Fibroblast of skin of left biceps (primary cell): ENCODE measurements at places on chromosomes 13 and 19.

GRCh38 chr19:14135985-14136508 is 342 bp downstream of the ASF1B start:
- DNase-seq: no peak

- no peak for DNase-seq
Measured at GRCh38 chr13:68174893-68175292, 944.8 kb upstream of the PCDH9 start.

DNA sequence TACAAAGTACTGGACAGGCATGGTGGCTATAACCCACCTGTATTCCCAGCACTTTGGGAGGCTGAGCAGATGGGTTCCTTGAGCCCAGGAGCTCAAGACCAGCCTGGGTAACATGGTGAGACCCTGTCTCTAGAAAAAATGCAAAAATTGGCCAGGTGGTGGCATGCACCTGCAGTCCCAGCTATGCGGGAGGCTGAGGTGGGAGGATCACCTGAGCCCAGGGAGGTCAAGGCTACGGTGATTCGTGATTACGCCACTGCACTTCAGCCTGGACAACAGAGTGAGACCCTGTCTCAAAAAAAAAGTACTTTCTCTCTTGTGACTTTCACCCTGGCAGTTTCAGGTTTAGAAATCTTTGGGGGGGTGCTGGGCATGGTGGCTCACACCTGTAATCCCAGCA is 11.2 kb upstream of the RAB8A start:
- no peak for DNase-seq

DNA sequence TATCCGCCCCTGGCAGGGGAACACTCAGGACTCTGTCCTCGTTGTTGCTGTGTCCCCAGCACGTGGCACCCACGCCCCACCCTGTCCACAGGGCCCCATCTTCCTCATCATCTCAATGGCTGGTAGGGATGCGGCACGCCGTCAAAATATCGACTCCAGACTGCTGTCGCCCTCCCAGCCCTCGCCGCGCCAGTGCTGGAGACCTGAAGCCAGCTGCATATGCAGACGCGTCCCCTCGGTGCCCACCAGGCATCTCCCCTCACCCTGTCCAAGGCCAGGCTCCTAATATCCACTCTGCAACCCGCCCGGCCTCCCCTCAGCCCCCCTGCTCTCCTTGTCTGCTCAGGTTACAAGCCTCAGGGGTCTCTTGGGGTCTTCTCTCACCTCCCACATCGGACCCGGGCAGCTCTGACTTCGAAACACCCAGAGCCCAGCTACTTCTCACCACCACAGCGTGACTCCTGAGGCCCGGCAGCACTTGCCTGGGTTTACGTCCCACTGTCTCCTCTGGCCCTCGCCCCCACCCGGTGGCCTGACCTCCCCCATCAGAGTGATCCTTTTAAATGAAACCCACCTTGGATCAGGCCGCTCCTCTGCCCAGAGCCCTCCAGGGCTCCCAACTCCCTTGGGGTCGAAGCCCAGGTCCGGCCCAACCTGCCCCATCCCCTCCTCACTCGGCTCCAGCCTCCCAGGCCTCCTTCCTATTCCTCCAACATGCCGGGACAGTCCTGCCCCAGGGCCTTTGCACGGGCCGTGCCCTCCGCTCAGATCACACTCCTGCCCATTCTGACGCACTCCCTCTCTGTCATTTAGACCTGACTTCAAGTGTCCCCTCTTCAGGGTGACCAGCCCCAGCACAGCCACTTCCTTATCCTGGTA is 12.5 kb downstream of the PLIN4 start:
- DNase-seq: no peak

GRCh38 chr13:30153545-30154426 is 153.6 kb downstream of the KATNAL1 start:
- no peak for DNase-seq

GRCh38 chr19:47141695-47142094 is 11.1 kb downstream of the SAE1 start:
- no peak for DNase-seq

DNA sequence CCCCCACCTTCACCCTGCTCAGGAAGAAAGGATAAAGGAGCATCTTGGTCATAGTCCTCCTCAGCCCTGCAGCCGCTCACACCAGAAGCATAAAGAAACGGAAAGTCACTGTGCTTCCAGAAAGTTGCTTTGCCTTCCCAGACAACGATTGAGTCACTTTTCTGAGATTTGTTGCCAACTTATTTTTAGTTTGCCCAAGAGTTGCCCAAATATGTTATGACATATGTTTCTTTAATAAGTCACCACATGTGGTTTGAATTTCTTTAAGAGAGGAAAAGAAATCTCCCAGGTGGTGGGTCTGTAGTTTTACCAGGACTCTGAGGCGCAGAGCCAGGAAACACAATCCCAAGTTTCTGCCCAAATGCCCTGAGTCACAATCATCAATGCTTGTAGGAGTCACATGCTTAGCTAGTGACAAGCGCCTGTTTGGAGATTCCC is 63.4 kb upstream of the LRCH1 start:
- DNase-seq: peak; percentile 66

GRCh38 chr13:42816538-42816937 is 35.2 kb downstream of the FAM216B start:
- no peak for DNase-seq

DNA sequence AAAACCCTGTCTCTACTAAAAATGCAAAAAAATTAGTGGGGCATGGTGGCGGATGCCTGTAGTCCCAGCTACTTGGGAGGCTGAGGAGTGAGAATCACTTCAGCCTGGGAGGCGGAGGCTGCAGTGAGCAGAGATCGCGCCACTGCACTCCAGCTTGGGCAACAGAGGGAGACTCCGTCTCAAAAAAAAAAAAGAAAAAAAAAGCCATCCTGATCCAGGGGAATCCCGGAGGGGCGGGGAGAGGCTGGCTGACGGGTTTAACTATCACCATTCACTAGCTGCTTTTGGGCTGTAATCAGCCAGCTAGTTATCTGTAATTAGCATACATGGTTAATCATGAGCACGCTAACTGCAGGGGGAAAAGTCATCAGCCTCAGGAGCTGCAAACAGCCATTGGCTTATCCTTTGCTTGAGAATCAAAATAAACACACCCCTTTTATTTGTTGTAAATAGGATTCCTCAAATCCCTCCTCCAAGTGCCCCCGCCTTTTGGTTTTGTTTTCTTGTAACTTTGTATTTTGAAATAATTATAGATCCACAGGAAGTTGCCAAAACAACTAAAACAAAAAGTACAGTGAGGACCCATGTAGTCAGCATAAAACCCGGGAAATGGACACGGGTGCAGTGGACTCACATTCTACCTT is 9.6 kb downstream of the FSD1 start:
- DNase-seq: no peak

DNA sequence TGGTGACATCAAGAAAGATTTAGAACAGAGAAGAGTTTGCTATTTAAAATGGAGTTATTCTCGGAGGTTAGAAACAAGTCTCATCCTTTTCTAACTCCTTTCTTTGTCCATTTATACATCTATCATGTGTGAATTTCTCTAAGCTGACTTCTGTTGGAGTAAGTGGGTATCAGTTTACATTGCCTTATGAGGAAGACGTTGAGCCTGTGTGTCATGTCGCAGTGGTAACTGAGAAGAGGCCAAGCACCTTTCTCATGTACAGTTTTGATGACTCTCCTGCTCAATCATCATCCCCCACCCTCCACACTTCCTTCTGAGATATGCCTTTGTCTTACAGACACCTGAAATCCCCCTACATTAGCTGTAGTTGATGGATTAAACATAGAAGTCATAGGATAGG is 624.8 kb downstream of the LIG4 start:
- no peak for DNase-seq

- no peak for DNase-seq
Measured at GRCh38 chr19:29872224-29872731, 60.5 kb downstream of the CCNE1 start.

- no peak for DNase-seq
Measured at GRCh38 chr19:51686171-51686570, 7.0 kb upstream of the SPACA6 start.

- no peak for DNase-seq
Measured at GRCh38 chr13:107867701-107868661, 347.4 kb downstream of the LIG4 start.

- DNase-seq: no peak
Measured at GRCh38 chr13:41546372-41547190, 89.2 kb downstream of the RGCC start.

DNA sequence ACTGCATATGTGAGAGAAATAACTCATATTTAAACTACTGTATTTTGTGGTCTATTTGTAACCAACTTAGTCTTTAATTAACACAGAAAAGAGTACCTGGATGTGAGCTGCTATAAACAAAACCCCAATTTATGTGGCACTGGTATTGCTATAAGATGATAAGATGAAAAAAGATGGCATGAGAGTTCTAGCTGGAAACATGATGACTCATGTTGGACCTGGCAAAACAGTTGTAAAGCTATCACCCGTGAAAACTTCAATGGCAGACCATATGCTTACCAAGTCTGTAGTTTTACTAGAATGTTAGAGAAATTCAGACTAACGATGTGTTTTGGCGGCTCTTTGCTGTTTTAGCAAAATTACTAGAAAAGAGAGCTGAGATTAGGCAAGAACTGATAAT is 69.6 kb upstream of the PCDH9 start:
- DNase-seq: no peak

GRCh38 chr13:111920932-111921705 is 145.8 kb upstream of the SOX1 start:
- DNase-seq: no peak

- no peak for DNase-seq
Measured at GRCh38 chr13:78604782-78605611, 1.6 kb upstream of the POU4F1 start.

- no peak for DNase-seq
Measured at GRCh38 chr13:76226941-76227340, 590.8 kb downstream of the LMO7 start.

GRCh38 chr13:105996391-105997025 is 539.0 kb downstream of the EFNB2 start:
- DNase-seq: no peak

GRCh38 chr13:52399708-52400107 is 6.3 kb downstream of the THSD1 start:
- DNase-seq: no peak

DNA sequence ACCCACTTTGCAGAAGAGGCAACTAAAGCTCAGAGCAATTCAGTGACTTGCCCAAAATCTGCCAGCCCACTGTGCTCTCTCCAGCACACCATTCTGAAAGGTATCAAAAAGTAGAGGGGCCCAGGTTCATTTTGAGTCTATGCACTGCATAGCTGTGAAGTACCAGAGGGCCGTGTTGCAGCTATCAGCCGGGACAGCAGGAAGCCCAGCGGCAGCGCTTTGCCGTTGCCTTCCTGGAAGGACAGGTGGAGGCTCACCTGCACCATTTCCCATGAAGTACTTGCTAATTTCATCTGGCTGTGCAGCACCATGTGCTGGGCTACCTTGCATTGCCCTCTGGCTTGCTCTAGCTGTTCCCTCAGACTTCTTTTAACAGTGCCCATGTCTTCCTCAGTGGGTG is 2.7 kb upstream of the SERPINE3 start:
- DNase-seq: no peak

GRCh38 chr19:1804858-1805257 is 7.2 kb downstream of the ATP8B3 start:
- DNase-seq: no peak

DNA sequence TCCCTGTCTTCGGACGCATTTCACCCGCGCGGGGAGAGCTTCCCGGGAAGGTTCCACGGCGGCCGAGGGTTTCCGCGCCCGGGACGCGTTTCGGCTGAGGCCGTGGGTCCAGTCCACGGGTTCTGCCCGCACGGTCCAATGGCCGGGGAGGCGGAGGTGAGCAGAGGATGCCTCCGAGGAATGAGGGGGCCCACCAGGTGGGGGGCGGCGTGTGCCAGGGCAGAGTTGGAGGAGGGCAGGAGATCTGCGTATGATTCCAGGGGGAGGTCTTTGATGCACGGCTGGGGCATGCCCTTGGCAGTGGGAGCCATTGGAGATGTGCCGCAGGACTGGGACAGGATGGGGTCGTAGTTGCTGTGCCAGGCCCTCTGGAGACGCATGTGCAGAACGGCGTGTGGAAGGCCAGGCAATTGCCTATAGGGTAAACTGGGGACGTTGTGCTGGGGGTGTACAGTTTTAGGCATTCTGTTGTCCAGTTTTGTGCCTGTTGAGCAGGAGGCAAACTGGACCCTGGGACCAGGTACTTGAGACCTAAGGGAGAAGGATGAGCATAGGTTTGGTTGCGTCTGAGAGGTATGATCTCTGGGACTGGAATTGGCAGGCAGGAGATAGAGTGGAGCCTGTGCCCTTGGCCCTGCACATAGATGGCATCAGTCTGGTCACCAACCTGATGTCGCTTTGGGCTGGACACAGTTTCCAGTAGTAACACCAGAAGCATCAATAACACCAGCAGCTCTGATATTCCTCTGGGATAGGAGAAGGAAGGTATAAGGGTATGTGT is 751 bp downstream of the ZNF584 start:
- no peak for DNase-seq

DNA sequence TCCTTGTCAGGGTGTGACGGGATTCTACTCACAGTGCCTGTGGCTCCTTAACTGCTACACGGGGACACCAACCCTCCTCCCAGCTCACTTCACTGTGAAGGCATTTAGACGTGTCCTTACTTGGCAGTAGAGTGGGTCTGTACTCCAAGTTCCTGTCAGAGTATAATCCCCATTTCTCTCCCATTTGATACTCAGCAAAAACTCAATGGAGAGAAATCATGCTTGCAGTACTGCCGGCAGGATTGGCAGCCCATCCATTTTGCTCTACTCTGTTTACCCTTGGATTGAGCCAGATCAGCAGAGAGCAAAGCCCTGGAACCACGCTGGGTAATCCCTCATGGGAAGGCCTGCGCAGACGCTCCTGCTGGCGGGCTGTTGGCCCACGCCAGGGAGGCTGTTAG is 28.9 kb downstream of the ARL11 start:
- no peak for DNase-seq

GRCh38 chr13:106484537-106485193 is 50.8 kb downstream of the EFNB2 start:
- no peak for DNase-seq

- no peak for DNase-seq
Measured at GRCh38 chr19:6115992-6116391, 5.7 kb upstream of the RFX2 start.

GRCh38 chr19:10334588-10335351 is 1.4 kb upstream of the RAVER1 start:
- DNase-seq: peak; percentile 53

GRCh38 chr19:3224346-3225168 is at the start of gene CELF5:
Gene CELF5 (plus strand): TSS chr19:3224661. CDS start chr19:3224740, 79 bp downstream.
- peak; percentile 3 for DNase-seq

GRCh38 chr19:29668746-29669609 is 3.7 kb downstream of the PLEKHF1 start:
- no peak for DNase-seq

- no peak for DNase-seq
Measured at GRCh38 chr13:68359105-68359504, 1129.0 kb upstream of the PCDH9 start.

DNA sequence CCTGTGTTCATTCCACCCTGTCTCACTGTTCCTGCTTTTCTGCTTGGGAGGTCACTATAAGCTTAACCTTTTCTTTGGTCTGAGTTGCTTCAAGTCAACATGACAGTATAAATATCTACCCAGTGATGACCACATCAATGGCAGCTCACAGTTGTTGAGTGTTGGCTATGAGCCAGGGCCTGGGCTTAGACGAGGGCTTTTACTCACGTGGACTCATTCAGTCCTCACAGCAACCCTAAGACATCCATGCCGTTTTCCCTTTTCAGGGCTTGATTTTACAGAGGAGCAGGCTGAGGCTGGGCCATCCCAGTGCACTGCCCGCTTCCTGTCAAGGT is 10.2 kb upstream of the CCDC97 start:
- DNase-seq: no peak
